Bone marrow (tissue), 2 donors: ENCODE measurements at places on chromosomes 2 and 18.

DNA sequence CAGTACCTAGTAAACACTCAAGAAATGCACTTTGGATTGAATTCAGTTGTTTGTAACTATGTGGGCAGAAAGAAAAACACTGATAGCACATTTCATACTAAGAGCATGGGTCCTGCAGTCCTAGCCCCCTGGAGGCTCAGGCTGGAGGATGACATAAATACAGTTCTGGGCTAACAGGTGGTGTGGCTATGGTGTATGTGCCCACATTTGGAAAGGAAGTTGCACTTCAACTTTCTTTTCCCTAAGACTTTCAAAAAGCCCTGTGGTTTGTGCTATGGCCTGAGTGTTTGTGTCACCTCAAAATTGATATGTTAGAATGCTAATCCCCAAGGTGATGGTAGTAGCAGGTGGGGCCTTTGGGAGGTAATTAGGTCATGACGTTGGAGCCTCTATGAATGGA lies 218.2 kb downstream of the CDCA7 start:
- DNase-seq, result no peak

DNA sequence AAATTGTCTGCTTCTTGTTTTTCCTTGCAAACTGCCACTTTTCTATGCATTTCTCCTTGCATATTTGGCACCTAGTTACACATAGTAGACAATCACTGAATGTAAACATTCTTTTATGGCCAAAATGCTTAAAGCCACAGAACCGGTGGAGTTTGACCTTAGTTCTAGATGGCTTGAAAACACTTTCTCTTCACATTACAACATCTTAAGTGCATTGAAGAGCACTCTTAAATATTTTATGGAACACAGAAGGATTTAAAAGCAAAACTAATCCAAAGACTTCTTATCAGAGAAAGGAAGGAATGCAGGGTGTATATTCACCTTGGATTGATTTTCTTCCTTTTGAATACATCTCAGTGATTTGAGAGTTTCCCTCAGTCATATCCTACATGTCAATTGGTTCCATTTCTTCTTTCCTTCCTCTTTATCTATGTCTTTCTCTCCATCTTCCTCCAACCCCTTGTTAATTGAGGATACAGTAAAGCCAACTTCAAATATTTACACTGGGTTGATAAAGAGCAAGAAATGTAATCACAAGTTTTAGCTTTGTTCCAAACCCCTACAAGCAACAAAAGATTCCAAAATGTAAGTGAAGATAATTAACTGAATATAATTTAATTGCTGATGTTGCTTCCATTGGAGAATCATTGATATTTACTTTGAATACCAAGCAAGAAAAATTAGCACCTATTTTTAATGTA lies 548.0 kb downstream of the CNTNAP5 start:
- no peak for DNase-seq

GRCh38 chr2:39519886-39520285 lies 82.8 kb upstream of the MAP4K3 start:
- no peak for DNase-seq

DNA sequence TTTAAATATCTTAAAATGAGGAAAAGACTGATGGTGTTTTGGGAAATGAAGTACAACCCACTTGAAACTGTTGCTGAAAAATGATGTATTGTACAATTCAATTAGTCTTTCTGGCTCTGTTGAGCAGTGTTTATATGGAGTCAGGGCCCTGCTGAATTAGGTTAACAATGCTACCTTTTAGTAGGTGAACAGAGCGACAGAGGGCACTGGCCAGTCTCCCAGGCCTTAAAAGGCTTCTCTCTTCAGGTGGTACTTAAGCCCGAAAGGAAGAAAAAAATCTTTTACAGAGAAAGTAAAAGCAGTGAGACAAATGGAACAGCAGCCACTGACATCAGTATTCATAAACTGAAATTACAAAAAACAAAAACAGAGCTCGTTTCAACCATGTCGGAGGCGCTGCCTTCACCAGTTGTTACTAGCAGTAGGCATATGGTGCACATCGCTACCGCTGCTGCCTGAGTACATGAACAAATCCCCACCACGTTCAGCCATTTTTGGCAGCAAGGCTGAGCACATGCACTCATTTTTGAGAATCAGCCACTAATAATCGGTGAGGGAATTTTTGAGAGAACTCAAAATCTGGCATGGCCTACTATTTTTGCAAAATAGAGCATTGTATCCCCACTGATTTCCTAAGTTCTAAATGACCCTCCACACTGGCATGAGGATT lies 91.8 kb downstream of the PLEKHM3 start:
- no peak for DNase-seq

GRCh38 chr2:203685789-203686420 lies 20.5 kb upstream of the CD28 start:
- DNase-seq, result no peak

GRCh38 chr2:23843051-23843976 lies 83.6 kb downstream of the ATAD2B start:
- DNase-seq, result no peak

DNA sequence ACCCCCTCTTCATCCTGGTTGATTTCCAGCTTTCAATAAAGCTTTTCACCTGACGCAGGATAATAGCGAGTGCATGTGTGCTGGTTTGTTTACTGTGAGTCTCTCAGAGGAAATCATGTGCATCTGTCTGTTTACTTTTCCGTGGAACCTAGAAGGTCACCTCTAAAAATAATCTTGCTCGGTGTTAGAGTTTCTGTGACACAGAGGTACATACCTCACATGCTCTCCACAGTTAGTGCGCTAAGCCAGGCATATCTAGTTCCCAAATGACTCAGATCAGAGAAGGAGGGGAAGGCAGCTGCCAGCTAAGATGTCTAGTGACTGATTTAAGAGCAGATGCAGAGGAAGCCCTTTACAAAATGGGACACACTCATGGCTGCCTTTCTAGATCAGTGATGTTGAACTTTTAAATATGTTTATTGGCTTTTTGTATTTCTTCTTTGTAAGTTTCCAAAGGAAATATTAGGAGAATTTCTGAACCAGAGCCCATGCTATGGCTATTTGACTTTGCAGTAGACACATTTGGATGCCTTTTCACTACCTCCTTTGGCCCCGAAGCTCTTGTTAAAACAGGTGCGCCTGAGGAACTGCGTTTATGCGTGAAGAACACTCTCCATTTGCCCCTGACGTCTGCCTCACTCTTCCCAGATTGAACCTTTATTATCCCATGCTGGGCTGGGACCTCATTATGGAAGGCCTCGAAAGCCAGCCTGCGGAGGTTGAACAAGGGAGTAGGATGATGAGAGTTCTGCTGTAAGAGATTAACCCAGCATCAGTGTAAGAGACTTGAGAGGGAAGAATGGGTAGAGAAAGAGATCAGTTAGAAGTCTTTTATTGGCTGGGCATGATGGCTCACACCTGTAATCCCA lies 145.6 kb downstream of the FAM161A start:
- no peak for DNase-seq

GRCh38 chr2:9220201-9220600 lies 13.6 kb downstream of the ASAP2 start:
- DNase-seq, result no peak

- no peak for DNase-seq
These were observed 60.7 kb upstream of the DAPL1 start for GRCh38 chr2:158734442-158734841.

DNA sequence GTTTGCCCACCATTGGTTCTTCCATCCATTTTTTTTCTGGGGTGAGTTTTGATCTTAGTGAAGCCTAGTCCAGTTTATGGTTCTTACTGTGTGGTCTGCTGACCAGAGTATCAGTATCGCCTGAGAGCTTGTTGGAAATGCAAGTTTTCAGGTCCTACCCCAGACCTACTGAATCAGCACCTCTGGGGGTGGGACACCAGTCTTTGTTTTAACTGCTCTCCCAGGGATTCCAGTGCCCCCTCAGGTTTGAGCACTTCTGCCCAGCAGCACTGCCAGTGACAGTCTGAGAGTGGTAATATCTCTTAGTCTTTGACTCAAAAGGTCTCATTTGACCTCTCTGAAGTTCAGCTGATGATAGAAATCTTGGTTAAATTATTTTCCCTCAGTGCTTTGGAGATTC lies 269.3 kb downstream of the ALPK2 start:
- no peak for DNase-seq

DNA sequence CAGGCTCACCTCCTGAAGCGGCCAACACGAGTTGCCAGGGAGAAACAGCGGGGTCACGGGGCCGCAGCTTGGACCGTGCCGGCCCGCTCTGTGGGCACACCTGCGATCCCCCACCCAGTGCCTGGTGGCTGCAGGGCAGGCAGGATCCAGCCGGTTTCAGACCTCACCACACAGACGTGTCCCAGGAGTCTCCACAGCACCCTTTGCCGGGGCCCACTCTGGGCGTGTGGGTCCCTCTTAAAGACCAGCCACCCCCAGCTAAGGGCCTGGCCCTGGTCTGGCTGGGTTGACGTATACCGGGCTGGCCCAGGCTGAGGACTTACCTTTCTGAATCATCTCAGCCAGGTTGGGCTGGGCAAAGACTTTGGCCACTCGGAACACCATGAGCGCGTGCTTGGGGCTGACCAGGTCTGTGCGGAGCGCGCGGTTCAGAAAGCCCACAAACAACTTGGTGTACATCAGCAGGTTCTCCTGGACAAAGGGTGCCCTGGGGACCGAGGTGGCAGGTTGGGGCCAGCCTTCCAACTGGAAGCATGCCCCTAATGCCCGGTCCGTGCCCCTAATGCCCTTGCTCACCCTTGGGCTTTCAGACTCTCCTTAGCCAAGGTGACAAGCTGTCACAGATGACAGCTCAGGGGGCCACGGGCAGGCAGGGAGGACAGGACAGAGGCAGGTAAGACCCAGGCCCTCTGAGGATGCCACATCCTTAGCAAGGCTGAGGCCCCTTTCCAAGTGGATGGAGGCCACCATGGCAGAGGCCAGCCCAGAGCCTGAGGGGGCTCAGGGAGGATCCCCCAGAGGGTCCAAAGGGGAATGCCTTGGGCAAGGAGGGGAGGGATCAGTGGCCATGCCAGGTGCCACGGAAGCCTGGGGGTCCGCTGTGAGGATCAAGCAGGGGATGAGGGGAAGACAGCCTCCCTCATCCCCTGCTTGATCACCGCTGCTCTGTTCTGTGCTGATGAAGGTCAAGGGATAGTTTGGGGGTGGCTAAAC lies 10.2 kb upstream of the CCDC74B start:
- DNase-seq, result no peak

DNA sequence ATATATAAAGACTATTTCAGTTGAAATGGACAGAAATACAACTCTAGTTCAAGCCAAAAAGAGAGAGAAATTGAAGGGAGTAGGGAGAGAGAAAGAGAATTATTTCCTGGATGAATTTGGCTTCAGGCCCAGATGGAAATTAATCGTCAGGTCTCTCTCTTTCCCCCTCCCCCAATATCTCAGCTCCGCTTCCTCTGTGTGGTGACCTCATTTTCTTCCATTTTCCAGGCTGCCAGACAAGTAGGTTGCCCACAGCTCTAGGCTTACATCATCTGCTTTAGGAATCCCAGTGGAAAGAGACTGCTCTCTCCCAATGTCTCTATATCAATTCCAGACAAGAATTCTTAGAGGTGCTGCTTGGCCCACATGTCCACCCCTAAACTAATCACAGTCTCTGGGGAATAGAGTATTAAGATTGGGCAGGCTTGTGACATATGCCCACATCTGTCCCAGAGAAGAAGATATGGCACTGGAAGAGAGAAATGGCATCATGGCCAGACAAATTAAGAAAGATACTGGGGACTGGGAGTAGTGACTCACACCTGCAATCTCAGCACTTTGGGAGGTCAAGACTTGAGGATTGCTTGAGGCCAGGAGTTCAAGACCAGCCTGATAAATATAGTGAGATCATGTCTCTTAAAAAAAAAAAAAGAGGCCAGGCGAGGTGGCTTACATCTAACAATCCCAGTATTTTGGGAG lies 37.2 kb upstream of the CFAP36 start:
- no peak for DNase-seq

- no peak for DNase-seq
These were observed 77.5 kb downstream of the FAM171B start for GRCh38 chr2:186771395-186771794.

GRCh38 chr2:6749962-6750361 lies 115.7 kb downstream of the CMPK2 start:
- no peak for DNase-seq

DNA sequence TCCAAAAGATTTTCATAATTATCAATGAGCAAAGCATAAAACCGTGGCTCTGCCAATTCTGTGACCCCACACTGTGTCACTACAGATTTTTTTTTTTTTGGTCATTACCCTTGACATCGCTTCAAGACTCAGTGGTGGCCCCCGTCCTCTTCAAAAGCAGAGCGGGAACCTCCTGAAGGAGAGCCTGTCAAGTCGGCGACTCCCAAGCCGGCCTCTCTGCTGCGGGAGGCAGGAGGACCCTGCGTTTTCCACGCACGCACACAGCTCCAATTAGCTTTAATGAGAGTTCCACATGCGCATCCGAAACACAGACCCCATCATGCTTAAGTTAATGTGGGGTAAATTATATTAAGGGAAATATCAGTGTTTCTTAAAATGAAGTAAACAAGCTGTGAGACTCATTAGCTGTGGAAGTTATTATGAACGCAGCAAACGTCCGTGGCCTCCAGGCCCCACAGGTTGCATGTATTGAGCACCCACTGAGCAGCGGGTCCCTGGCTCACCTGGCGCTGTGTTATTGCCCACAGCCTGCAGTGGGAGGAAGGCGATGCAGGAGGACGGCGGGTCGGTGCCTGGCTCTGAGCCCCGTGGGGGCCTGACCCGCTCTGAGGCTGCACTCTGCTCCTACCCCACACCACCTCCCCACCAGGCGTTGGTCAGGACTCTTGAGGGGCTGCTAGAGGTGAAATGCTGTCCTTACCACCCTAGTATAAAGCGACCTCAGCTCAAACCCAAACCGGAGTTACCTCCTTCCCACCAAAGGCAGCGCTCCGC lies 181.0 kb upstream of the SALL3 start:
- no peak for DNase-seq

- DNase-seq, result no peak
These were observed 83.1 kb downstream of the NBEAL1 start for GRCh38 chr2:203097735-203098134.

DNA sequence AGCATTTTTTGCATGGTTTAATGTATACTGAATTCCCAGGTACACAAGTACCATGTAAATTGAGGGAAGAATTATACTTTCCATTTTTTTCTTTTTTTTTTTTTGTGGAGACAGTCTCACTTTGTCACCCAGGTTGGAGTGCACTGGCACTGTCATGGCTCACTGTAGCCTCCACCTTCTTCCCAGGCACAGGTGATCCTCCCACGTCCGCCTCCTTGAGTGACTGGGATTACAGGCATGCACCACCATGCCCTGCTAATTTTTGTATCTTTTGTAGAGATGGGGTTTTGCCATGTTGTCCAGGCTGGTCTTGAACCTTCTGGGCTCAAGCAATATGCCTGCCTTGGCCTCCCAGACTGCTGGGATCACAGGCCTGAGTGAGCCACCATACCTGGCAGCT lies 3.8 kb downstream of the HSPE1 start:
- DNase-seq, result no peak

DNA sequence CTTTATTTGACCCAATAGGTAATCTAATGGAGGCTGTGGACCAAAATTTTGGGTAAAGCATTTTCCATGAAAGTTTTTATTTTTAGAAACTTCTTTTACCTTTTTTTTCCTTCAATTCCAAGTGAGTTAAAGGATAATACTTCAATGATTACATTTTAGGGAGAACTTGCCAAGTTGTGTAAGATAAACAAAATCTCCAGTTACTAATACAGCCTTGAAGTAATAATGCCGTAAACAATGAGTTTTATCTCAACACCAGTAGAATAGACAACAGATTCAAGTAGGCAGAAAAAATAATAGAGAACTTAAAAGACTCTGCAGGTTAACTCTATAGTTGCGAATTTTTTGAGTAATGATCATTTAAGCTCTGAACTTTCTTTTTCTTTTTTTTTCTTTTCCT lies 807.4 kb downstream of the CNTNAP5 start:
- no peak for DNase-seq

- DNase-seq, result no peak
These were observed 180.7 kb upstream of the ID2 start for GRCh38 chr2:8501061-8501720.
